ENCODE measurements at places on chromosomes 16 and 17.

DNA sequence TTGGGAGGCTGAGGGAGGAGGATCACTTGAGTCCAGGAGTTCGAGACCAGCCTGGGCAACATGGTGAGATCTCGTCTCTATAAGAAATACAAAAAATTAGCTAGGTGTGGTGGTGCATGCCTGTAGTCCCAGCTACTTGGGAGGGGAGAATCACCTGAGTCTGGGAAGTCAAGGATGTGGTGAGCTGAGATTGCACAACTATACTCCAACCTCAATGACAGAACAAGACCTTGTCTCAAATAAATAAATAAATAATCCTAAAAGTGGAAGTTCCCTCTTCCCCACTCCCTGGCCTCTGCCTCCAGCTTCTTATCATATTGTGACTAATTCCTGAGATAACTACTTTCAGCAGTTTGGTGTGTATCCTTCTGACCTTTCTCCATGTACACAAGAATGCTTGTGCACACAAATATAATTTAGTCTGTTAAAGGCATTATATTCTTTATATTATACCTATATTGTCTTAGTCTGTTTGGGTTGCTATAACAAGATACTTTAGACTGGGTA lies 23.5 kb upstream of the DNAJA2 start:
- DNase-seq, result no peak

GRCh38 chr17:78997881-78998280 lies 11.7 kb downstream of the CANT1 start:
- DNase-seq, result no peak

DNA sequence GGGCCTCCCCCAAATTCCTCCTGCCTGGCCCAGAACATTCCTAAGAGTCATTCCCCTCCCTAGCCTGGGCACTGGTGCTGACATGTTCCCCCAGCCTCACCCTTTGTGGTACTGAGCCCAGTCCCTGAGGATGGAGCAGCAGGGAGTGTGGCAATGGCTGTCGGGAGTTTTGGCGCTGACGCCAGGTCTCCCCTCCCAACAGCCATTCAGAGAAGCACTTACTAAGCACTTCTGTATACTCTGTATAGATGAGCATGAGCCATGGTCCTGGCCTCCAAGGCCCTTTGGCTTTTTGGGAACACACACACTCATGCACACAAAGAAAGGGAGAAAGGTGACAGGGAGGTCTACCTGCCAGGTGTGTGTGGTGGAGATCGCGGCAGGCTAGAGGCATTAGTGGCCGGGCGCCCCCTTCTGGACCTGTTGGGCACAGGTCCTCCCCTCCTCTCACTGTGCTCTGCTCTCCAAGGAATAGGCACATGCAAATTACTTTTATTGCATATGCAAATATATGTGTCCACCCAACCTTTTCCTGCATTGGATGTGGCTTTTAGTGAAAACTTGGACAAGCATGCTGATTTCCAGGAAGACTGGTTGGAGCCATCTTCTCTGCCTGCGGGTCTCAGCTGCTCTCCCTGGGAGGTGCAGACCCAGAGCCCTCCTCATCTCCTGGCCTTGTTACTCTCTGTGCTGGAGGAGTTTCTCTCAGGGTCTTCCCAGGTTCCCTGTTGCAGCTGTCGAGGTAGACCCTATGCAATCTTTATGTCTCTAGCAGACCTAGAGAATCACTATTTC lies 17.4 kb upstream of the C17orf107 start:
- peak; percentile 52 for DNase-seq

GRCh38 chr16:77090062-77090461 lies 100.9 kb upstream of the MON1B start:
- DNase-seq, result no peak

DNA sequence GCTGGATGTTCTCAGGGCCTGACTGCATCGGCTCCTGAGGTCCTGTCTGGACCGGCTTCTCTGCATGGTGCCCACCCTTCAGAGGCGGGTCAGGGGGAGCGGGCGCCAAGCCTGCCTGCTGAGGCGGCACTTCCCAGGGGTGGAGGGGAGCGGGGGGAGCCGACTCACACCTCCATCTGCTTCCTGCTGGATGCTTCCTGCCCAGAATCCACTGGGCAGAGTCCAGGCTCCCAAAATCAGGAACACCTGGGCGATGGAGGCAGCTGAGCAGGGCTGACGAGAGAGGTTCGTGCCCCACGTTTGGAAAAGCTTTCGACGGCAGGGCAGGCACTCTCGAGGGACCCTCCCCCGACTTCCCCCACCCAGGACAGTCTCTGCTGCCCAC lies 42.2 kb downstream of the TIMM22 start:
- no peak for DNase-seq

DNA sequence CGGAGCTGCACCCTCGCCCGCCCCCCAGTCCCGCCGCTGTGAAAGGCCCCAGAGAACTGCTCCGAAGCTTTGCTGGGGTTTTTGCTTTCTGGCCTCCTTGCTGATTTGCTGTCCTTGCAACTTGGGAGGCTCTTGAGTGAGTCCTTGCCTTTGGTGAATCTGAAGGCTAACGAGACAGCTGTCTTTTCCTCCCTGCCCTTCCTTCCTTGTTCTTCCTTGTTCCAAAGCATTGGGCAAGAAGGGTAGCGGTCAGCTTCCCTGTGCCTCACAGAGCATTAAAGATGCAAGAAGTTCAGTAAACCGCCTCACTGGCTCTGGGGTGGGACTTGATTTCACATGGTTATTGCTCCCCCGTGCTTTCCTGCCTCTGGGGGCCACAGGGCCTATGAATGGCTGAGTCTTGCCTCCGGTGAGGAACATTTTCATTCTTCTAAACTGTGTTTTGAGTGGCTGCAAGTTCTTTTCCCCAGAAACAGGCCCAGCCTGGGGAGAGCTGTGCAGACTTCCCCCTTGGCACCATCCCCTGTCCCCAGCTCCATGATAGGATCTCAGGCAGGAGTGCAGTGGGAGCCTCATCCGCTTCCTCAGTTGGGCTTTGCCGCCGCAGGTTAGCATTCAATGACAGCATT lies 1.4 kb downstream of the YPEL2 start:
- DNase-seq, result peak; percentile 41

DNA sequence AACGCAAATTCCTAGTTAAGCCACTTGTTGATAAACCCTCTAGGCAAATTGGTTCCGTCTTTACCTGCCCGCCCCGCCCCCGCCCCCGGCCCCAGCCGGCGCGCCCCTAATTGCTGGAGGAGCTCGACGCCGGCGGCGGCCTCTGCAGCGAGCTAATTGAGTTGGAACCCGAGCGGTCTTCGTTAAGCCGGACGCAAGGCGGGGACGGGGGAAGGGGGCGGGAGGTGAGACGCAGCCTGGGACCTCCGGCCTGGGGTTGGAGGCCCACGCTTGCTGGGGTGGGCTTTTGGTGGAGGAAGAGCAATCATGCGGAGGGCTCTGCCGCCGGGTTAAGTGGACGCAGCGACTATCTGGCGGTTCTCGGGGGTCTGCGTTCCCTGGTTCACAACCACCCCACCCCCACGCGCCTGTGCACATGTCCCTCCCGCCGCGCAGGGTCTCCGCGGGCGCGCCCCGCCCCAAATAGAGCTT lies 12.7 kb upstream of the FOXF1 start:
- no peak for DNase-seq

GRCh38 chr16:78639775-78640174 lies 540.3 kb downstream of the WWOX start:
- no peak for DNase-seq

- DNase-seq, result no peak
Measured at GRCh38 chr16:88780142-88781062, 4.6 kb downstream of the PIEZO1 start.

GRCh38 chr17:81242421-81243332 lies 3.6 kb downstream of the NDUFAF8 start:
- no peak for DNase-seq

GRCh38 chr17:61700252-61700651 lies 109.2 kb upstream of the NACA2 start:
- DNase-seq, result peak; percentile 1

- no peak for DNase-seq
Measured at GRCh38 chr17:4049546-4049945, 85.3 kb upstream of the ATP2A3 start.

GRCh38 chr17:67422897-67423296 lies 45.8 kb downstream of the PITPNC1 start:
- no peak for DNase-seq

Measured in endothelial cell of umbilical vein (primary cell).